Colonic mucosa (tissue), 4 donors: ENCODE measurements at places on chromosomes 4 and X. TPM values are rescaled to one million over a fixed set of nuclear protein-coding genes. Genes with fewer than 3 reads are reported as not detected.

DCHS2 gene
- 1.5 TPM for total RNA-seq

- no peak for DNase-seq
Measured at GRCh38 chr4:25450491-25450901, 73.4 kb downstream of the ANAPC4 start.

- DNase-seq: no peak
Measured at GRCh38 chrX:112738347-112739033, 58.8 kb upstream of the LHFPL1 start.

ZNF718 gene
- 7.9 TPM for total RNA-seq

GRCh38 chr4:23884741-23885140, 5.1 kb downstream of the PPARGC1A start:
- no peak for DNase-seq

INTU gene
- total RNA-seq: 4.8 TPM

- no peak for DNase-seq
Measured at GRCh38 chr4:118727360-118727759, 42.2 kb downstream of the METTL14 start.

SMAD1 gene
- total RNA-seq: 40.4 TPM

- DNase-seq: peak; percentile 28
Measured at GRCh38 chr4:26885912-26886274, 25.3 kb downstream of the STIM2 start.

- DNase-seq: no peak
Measured at GRCh38 chr4:73985528-73985852, 2.5 kb downstream of the PPBP start.

DNA sequence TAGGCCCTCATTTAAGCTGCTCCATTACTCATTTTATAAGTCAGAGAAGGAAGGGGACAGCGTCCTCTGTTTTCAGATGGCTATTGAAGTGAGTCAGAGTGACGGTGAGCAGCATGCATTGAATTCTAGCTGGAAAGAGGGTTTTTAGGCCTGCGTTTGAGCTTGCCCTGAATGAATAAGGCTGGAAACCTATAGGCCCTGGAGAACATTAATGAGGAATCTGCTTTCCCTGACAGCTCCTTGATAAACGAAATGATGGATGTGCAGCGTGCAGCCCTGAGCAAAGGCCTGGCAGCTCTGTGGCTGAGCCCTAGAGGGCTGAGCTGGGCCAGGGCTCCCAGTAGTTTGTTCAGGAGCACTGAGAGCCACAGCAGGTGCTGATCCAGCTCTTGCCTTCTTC, 33.4 kb downstream of the TBL1X start:
- no peak for DNase-seq

DNA sequence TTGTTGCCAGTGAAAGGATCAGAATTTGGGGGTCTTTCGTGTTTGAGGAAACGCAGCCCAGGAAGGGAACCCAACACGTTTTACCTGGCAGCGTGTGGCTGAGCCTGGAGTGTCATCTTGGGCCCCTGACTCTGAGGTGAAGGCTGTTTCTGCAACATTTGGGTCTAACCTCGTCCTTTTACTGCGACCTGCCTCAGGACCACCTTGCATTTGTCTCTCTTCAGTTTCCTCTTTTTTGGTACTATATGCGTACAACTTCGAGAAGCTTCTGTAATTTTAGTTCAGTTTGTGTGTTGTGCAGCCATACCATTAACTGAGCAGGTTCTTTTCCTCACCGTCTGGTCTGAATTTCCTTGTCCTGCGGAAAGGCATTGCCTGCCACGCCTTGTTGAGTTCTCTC, 61.5 kb downstream of the TMEM131L start:
- DNase-seq: peak; percentile 13

HPGD gene
- 62.3 TPM for total RNA-seq

DNA sequence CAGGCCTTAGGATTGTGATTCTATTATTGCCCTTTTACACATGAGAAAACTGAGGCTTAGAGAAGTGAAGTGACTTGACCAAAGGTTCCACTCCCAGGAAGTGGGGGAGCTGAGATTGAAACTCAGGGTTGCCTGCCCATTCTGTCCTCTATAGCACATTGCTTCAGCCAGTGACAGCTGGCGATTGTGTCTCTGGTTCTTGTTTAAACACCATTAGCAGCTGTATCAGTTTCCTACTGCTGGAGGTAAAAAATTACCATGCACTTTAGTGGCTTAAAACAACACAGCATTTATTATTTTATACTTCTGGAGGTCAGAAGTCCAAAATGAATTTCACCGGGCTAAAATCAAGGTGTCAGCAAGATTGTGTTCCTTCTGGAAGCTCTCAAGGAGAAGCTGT, 205.8 kb upstream of the MAMLD1 start:
- no peak for DNase-seq

ABLIM2 gene
- 11.5 TPM for total RNA-seq

PTCHD1 gene
- 0.15 TPM for total RNA-seq

DNA sequence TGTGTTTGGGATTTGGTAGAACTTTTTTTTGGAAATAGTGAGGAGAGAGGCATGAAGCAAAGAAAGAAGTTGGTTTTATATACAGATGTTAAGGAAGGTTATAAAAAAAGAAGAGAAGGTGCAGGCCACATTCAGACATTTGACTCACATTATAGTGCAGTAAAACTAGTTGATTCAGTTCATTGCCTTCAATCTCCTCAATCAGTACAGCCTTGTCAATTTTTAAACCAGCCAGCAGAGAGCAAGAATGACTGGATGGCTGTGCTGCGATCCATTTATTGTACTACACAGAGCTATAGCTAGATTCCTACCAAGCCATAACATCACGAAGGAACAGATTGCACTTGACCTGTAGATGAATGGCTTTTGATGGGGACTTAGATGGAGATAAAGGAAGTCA, 79.7 kb upstream of the LSM6 start:
- DNase-seq: peak; percentile 23

- no peak for DNase-seq
Measured at GRCh38 chrX:153902385-153902784, 2.1 kb upstream of the AVPR2 start.

GRCh38 chrX:155216179-155216939, at the start of gene VBP1:
Gene VBP1 (plus strand): TSS chrX:155216460. CDS start chrX:155216483, 23 bp downstream.
- peak; percentile 90 for DNase-seq

FABP2 gene
- total RNA-seq: 70.4 TPM

DNA sequence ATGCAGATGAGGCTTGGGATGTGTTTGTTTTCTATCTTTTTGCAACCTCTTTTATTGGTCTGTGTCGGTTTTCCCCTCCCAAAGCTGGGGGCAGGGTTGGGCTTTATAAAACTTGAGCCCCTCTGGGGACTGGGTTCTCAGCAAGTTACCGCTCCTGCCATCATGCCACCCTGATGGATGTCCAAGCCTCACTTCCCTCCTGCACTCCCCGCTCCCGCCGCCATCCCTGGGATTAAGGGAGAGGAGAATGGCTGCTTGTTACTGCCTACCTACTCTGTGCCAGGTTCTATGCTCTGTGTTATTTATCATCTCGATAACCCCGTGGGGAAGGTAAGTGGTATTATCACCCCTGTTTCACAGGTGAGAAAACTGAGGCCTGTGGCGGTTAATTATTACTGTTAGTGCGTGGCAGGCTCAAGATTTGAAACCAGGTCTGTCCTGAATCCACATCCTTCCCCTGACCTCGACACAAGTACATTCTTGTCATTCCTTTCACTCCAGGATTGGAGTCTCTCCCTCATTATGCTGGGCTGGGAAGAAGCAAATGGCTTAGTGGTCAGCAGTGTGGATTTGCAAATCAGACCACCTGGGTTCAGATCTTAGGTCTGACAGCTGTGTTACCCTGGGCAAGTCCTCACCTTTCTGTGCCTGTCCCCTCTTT, 4.5 kb downstream of the UBA1 start:
- no peak for DNase-seq

DNA sequence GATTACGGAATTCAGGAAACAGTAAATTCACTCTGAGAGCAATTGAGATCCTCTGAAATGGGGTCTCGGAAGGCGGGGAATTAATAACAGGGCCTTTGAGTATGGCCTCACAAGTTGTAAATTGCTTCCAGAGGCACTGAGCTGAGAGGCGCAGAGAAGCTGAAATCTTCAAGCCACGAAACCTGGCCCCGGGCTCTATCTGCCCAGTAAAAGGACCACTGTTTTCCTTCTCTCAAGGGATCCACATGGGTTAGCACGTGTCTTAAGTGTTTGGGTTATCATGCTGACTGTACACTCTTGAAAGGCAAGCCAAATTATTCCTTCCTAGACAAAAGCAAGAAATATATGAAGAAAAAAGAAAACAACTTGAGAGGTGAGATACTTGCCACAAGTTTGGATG, 1012.9 kb upstream of the FTHL17 start:
- no peak for DNase-seq

GRCh38 chr4:23629421-23629820, 260.4 kb downstream of the PPARGC1A start:
- DNase-seq: no peak

DNA sequence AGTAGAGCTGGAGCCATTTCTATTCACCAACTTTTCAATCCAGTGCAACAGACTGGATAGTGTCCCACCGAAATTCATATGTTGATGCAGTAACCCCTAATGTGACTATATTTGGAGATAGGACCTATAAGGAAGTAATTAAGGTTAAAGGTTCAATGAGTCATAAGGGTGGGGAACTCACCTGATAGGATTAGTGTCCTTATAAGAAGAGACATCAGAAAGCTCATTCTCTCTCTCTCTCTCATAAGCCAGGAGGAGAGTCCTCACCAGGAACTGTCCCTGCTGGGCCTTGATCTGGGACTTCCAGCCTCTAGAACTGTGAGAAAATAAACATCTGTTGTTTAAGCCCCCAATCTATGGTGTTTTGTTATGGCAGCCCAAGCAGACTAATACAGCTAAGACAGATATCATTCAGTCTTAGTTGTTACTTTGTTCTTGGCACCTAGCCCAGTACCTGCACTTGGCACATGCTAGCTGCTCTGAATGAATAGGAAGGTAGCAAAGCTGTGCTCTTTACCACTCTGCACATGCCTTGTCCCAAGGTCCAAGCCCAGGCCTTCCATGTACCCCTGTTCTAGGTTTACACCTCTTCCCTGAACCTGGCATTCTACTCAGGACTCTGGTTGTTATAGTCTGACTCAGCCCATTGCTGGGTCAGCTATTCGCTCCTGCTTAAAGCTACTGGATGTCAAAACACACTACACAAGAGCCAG, 19.2 kb upstream of the BRS3 start:
- peak; percentile 19 for DNase-seq

DNA sequence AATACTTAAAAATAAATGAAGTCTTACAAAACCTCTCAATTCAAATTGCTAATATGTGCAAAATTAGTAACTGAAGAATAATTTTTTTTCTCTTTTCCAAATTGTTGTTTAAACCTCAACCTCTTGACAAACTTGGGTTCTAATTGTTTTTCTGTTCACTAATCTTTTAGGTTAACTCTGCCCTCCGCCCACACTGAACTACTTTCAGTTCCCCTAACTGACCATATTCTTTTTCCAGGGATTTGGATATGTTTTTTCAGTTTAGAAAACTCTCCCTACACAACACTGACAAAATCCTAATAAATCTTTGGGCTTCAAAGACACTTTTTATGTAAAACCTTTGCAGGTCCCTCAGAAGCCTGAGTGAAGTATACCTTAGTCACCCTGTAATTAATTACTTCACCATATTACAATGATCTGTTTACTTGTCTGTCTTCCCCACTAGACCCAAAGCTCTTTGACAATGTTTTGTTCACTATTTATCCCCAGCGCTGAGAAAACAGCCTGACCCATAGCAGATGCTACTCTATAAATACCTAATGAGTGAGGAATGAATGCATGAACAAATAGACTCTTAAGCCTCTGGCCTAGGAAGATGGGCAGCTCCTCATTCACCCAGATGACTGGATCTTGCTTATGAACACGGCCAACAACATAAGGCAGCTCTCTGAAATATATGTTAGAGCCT, 134.9 kb downstream of the MAML3 start:
- DNase-seq: no peak

DNA sequence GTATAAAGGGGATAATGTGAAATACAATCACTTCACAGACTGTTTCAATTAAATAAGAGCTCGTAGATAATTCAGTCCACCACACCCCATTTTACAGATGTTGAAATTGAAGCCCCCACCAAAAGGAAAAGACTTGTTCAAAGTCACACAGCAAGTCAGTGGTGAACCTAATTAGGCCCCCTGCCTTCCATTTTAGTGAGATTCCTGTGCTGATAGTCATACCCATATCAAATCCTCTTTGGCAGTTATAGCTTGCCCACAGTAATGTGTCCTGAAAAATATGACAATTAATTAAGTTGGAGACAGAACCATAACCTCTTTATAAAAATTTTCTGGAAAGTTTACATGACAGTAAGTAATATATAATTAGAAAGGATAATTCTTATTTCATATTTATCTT, 58.0 kb downstream of the AR start:
- DNase-seq: no peak

GRCh38 chrX:21373637-21374162, 518 bp upstream of the CNKSR2 start:
- peak; percentile 48 for DNase-seq
